ENCODE measurements at places on chromosomes 16 and 17. TPM values are rescaled to one million over a fixed set of nuclear protein-coding genes. Genes with fewer than 3 reads are reported as not detected.

GRCh38 chr16:65634291-65634690 lies 512.4 kb upstream of the CDH11 start:
- DNase-seq, result peak; percentile 4

DNA sequence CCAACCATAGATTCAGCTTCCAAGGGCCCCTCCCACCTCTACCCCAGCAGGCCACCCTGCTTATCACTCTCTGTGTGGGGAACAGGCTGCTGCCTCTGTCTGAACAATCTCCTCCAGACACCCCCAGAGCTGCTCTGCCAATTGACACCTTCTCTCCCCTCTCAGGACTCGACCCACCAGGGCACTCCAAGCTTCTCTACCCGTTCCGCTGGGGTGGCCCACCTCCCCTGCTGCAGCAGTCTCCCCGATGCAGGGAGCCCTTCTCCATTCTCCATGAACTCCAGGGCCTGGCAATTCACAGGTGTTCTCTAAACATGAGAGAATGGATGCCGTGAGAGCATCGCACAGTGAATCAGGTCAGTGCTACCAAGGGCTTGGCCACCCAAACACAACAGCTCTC lies 28.3 kb upstream of the FAAP100 start:
- DNase-seq, result no peak

GRCh38 chr16:12229759-12230594 lies 253.4 kb downstream of the SNX29 start:
- DNase-seq, result peak; percentile 71

The RNF112 gene
- 5.7 TPM for polyA plus RNA-seq

DNA sequence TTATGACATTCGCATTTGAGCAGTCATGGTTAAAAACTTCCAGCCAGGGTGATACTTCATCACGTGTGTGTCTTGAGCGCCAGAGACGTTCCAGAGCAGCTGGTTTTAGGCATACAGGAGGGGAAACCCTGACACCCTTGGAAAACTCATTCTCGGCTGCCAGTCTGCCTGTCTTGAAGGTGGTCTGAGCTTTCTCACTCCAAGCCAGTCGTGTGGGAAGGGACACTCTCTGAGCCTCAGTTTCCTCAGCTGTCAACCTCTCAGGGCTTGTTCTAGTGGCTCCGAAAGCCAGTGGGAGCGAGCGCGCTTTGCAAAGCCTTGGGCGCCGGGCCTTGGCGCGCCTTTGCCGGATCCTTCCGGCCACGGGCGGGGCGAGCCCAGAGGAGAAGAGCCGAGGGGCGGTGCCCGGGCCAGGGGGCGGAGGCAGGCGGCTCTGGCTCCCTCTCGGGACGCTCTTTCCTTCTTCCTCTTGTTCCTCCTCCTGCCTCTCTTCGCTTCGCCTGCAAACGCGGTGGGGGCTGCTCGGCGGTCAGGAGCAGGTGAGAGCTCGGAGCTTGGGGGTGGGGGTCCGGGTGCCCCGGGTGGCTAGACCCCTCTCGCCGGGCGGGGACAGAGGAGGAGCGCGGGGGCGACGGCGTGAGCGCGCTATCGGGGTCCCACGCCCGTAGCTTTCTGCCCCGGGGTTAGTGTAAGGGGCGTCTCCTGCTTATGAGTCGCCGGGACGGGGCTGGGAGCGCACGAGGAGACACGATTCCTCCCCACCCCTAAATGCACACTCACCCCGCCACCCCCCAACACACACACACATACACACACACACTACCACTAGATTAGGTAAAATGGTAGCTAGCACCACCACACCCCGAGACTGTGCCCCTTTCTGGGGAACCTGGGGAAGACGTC lies at the start of gene LDAF1:
LDAF1 (plus strand) TSS at position 467 of the 903 bp plus-strand sequence. CDS start 2,509 bp downstream, outside the sequence.
- DNase-seq, result peak; percentile 63

The LRRC46 gene
- polyA plus RNA-seq, result 0.80 TPM

DNA sequence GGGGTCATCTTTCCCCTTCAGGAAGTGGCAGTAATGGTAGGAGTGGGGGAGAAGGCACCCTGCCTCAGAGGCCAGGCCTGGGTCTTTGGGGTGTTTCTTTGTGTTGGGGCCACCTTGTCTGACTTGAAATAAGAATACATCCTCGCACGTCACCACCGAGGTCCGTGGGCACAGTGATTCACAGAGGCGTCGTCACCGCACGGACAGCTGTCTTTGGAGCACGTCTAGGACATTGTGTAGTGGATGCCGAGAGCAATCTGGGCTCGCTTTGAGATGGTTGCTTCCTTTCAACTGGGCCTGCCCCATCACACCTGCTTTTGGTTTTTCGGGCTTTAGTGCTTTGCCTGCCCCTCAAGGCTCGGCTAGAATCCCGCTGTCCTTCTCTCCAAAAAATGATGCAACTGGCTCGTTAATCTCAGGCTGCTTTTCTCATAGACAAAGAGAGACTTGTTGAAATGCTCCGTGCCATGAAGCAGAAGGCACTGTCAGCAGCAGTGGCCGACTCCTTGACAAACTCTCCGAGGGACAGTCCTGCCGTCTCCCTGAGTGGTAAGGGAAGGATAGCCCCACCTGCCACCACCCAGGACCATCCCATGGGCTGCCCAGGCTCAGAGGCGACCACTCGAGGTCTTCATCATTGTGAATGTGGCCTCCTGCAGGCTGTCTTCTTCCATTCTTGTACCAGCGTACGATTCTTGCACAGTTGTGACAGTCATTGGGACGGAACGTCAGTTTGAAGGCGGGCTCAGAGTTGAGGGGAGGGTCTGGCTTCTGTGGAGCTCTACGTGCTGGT lies 24.0 kb downstream of the GINS2 start:
- DNase-seq, result no peak

GRCh38 chr17:28645576-28645939 lies 600 bp upstream of the BLTP2 start:
- no peak for DNase-seq

The P2RX5 gene
- 3.7 TPM for polyA plus RNA-seq

DNA sequence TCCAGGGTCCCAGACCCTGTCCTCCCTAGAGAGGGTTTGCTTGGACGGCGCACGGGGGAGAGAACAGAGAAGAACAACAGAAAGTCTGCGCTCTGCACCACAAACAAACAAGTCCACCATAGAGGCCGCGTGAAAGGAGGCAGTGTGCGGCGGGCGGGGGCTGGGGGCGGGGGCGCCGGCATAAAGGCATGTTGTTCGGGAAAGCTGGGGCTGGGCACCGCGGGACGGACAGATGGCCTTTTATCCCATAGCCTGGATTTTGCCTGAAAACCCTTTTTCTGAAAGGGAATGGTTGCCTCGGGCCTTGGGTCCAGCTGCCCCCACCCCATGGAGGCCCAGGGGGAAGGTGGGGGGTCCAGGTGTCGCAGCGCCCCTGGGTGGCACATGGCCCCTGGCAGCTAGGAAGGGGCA lies 26.0 kb downstream of the FA2H start:
- no peak for DNase-seq

The TBC1D3 gene
- polyA plus RNA-seq, result not detected

The STX1B gene
- 11.4 TPM for polyA plus RNA-seq

DNA sequence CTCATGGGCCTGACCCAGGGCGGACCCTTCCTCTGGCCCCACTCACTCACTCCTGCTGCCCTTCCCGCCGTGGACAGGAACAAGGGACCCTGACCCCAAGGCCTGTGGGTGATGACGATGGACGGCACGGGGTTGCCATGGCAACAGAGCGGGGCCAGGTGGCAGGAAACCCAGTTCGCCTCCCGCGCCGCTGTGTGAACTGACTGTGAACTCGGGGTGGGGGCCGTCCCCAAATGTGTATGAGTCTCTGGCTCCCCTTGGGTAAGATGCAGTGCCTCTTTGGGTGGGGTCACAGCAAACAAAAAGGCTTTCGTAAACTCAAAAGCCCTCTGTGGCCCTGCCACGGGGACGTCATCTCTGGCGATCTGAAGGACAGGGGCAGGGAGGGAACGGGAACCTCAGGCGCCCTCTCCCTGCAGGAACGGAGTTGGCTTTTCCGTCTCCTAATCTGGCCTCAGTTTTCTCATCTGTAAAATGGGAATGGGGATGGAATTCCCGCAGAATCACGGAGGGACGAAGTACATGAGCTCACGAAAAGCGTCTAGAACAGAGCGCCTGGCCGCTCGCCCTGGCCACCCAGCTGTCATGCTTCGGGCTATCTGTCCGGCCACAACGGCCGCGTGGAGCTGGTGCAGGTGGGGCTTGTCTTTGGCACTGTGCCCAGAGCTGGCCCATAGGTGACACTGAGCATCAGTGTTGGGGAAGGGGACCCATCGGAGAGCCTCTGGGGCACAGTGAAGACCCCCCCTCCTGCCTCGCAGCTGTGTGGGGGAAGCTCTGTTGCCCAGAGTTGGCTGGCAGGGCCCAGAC lies 44.9 kb upstream of the PABPN1L start:
- peak; percentile 15 for DNase-seq

The CDH13 gene
- polyA plus RNA-seq, result 61.6 TPM

DNA sequence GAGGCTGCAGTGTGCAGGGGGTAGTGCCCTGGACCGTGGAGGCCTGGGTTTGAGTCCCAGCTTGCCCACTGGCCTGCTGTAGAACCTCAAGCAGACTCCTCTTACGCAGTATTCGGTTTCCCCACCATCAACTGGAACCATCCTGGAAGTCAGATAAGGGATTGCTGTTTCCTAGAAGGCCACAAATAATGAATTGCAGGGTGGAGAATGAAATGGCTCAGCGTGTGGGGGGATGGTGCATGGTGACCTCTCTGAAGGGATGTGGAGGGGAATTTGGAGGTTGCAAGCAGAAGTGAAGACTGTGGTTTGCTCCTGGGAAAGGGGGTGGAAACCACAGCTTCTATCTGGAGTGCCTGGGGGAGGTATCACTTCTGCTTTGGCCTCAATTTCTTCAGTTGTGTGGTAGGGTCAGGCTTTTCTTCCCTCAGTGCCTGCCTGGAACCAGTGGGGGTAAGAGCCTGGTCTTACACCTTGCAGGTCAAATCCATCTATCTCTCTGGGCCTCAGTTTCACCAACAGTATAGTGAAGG lies 1.7 kb downstream of the ADGRG5 start:
- no peak for DNase-seq

Measured in IMR-90 (cell line).